ENCODE measurements at places on chromosomes 1 and 21.

DNA sequence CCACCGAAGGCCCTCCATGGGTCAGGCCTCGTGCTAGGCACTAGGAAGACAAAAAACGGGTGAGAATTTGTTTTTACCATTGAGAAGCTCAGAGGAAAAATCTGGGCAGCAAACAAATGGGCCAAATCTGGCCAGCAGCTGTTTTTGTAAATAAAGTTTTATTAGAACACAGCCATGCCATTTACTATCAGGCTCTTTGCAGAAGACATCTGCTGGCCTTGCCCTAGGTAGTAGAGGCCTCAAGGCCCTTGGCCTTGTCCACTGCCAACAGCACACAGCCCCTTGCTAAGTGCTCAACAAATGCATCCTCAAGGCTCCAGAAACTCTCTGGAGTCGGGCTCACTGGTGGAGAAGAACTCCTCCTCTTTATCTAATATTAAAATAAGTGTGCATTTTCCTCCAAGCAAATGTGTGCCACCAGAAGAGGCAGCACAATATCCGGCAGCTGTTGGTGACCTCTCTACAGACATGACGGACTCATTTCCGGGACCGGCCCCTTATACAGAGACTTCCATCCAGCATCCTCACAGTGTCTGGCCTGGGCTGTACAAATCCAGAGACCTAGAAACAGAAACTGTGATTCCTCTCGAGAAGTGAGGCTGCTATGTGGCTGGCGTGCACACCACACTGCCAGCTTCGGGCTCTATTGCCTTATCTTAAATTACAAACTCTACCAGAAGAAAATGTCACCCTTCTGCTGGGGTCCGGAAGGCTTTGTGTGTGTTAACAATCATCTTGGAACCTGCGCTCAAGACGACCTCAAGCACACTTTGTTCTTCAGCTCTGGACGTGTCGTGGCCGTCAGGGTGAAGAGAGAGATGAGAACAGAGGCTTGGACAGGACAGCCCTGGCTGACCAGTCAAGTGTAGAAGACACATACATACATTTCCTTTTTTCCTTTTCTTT, 203.9 kb downstream of the TOMM20 start:
- no peak for DNase-seq

GRCh38 chr1:118947003-118947765, 41.0 kb downstream of the TBX15 start:
- DNase-seq, result no peak

DNA sequence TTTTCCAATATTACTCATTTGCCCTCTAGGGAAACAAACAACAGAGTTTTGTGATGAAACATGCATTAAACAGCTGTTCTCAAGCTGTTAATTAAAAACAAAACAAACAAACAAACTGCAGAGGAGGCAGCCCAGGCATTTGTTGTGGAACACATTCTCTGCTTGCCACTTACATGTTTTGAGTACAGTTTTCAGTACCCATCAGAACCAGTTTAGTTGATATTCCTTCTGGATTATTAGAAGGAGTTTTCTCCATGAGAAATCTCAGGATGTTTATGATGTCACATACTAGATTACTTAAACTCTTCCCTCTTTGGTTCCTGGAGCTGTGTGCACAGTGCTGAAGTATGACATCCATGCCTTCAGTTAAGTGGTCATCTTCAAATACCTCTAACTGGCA, at the start of gene OR2T6:
OR2T6 (plus strand) TSS at position 301 of the 400 bp plus-strand sequence. CDS start 11,863 bp downstream, outside the sequence.
- DNase-seq, result no peak

DNA sequence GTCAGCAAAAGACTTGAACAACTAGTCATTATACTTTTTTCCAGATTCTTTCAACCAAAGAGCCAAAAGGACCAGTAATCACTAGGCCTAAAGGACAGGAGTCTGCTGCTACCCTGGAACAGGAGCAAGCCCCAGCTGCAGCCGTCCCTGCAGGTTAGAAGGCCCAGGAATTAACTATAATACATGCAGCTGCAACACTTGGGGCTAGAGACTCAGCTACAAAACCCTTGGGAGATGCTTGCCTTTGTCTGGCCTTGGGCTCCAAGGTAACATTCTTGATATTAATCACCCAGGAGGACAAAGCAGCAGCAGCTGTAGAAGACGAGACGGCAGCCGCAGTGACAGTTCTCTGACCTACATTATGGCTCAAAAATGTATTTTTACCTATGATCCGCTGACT, 841.2 kb upstream of the ADGRL4 start:
- DNase-seq, result no peak

DNA sequence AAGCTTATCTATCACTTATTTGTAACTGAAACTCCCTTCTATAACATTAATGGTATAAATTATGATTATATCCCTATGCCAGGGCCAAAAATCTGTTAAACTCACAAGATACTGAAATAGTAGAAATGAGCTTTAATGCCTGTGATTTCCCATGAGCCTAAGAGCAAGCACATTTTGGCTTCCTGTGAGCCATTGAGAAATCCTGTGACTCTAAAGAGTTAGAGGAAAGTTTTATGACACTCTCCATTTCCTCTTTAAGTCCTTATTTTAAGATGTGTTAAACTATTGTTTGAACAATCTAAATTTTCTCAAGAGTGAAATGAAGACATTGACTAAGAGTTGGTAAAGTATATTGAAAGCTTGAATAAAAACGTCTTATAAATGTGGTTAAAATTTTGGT, 45.6 kb downstream of the SUCO start:
- DNase-seq, result no peak

Measured in stimulated activated CD8-positive, alpha-beta memory T cell treated with anti-CD3 and anti-CD28 coated beads, Interleukin-4, amount 100 ng/mL, for 4 hours (primary cell).